ENCODE measurements at places on chromosomes 5 and 9.

GRCh38 chr9:22030101-22030598, 21.0 kb upstream of the CDKN2B start:
- DNase-seq: no peak

DNA sequence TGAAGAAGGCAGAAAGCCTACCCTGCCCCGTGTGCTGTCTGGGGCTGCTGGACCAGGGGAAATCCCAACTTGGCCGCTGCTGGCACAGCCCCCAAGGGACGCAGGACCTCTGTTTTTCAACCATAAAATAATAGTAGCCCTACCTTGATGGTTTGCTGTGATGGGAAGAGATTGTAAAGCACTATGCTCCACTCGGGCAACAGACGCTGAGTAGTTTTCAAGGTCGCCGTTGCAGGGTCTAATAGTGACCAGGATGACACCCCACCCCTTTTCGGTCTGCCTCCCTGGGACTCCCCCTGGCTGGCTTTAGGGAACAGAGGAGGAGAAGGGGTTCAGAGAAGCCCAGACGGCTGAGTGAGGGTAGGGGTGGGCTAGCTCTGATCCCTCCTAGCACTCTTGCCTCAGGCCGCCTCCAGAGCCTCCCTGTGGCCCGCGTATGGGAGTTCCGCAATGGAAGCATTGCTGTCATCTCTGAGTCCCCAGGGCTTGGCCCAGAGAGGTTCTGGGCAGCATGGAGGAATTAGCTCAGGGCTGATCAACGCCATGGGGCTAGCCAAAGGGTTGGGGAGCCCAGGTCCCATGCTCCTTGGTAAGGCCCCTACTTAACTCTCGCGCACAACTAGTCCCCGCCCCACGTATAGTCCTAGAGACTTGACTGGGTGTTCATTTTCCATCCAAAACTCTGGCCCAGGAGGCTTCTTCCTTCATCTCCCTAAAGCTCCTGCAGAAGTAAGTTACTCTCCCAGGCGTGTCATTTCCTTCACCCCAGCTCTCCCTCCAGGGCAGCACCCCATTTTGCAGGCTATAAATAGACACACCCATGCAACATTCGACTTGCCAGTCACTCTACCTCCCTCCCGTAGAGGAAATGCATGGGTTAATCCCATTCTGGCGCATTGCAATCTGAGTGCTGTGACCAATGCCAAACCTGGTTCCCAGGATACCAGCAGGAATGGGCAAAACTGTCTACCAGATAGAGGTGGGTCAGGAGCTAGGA, 1.1 kb upstream of the IRF1 start:
- DNase-seq: no peak

- no peak for DNase-seq
These were observed 27.3 kb upstream of the SHB start for GRCh38 chr9:38096238-38096805.

GRCh38 chr5:6162175-6162574, 216.2 kb downstream of the MED10 start:
- DNase-seq: no peak

- DNase-seq: no peak
These were observed 235.7 kb downstream of the ICE1 start for GRCh38 chr5:5658226-5658625.

DNA sequence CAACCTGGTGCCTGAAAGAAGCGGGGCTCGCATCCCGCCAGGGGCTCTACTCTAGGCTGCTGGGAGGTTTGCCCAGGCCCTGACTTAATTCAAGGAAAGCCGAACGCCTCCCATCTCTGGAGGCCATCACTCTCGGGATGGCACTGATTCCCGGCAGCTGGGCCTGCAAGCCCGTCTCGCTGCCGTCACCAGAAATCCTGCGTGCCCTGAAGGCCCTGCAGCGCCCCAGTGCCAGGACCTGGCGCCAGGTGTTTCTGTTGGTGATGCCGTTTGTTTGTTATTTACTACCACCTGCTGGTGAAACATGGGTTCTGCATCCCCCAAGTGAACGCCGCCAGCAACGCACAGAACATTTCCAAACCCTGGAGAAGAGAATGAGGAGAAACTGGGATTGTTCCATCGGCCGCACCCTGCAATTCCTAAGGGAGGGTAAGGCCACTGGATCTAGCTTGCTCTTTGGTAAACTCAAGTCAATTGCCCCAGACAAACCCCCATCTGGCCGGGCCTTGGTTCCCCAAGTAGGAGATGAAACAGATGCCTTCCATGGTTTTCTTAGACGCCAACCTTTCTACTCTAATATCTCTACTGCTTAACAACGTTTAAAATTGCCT, 77.9 kb downstream of the AK8 start:
- DNase-seq: peak; percentile 21

- no peak for DNase-seq
These were observed 375.7 kb upstream of the ZNF462 start for GRCh38 chr9:106487266-106487665.

DNA sequence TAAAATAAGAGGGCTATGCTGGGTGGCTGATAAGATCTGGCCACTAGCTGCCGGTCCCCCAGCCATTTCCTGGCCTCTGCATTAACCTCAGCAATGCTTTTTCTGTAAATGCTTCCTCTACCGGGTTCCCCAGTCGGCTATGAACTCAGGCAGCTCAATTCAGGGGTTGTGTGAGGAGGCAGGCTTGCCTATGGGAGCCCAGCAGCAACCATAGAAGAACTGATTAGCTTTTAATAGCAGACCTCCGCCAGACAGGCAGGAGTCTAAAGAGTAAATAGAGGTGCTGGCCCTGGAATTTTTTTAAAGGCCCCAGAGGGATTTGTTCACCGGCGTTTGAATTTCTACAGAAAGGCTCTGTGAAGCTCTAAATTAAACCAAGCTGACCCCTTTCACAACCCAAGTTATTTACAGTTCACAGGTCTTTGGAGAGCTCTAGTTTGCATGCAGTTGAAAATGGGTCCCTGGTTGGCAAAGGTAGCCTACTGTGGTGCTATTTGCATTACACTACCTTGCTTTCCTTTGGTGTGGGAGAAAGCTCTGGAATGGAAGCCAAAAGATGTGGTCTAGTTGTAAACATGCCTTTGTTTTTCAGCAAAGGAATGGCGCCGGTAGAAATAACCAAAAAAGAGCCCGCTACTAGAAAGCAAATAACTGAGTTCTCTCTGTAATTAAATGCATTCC, 289.7 kb upstream of the SEMA6A start:
- no peak for DNase-seq

GRCh38 chr9:121650217-121651007, 1.0 kb upstream of the DAB2IP start:
- no peak for DNase-seq

DNA sequence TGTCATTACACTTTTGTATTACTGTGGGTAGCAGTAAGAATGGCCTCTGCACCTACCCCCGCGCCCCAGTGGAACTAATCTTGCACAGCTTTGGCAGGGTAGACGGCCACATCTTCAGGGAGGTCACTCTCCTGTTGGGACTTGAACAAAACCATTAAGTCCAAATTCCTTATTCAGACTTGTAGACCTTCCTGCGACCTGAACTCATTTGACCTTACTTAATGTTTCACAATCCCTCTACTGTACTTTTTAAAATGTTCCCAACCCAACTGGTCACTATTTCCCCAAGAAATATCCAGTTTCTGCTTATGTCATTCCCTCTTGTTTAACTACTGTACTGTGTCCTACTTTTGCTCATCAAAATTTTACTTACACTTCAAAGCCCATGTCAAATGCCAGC, 5.3 kb upstream of the FAM120AOS start:
- DNase-seq: no peak

GRCh38 chr5:33315189-33315588, 125.6 kb upstream of the TARS1 start:
- DNase-seq: no peak

- peak; percentile 28 for DNase-seq
These were observed 654 bp downstream of the PURA start for GRCh38 chr5:140114341-140115185.

DNA sequence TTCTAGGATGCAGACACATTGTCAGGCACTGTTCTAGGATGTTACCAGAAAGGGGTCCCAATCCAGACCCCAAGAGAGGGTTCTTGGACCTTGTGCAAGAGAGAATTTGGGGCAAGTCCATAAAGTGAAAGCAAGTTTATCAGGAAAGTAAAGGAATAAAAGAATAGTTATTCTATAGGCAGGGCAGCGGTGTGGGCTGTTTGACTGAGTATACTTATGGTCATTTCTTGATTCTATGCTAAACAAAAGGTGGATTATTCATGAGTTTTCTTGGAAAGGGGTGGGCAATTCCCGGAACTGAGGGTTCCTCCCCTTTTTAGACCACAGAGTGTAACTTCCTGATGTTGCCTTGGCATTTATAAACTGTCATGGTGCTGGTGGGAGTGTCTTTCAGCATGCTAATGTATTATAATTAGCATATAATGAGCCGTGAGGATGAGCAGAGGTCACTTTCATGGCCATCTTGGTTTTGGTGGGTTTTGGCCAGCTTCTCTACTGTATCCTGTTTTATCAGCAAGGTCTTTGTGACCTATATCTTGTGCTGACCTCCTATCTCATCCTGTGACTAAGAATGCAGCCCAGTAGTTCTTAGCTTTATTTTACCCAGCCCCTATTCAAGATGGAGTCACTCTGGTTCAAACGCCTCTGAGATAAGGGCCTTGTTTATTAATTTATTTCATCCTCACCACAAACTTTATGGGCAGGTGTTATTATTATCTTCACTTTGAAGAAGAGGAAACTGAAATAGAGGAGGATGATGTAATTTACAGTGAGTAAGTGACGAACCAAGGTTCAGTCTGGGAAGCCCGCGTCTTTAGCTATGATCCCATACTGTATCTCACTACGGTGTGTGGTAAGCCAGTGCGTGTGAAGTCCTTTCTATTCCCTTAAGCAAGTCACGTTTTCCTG, 186.0 kb upstream of the KLF4 start:
- DNase-seq: no peak
